Spleen (tissue), 13 donors: ENCODE measurements at places on chromosomes 5 and 9. TPM values are rescaled to one million over a fixed set of nuclear protein-coding genes. Genes with fewer than 3 reads are reported as not detected.

DNA sequence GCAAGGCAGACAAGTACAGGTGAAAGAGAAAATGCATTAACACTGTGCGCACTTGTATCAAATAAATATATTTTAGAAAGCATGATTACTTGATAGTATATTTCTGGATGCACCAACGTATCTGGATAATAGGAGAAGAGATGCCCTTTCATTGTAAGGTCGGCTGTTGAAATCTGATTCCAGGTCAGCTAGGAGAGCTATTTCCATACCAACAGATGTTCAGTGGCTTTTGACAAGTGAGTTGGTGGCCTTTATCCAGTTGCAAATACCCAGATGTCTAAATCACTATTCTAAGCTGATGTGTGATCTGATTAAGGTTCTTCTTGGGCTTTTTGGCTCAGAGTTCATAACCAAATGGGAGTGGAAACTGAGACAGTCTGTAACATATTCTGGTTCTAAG is 128.2 kb upstream of the TBCA start:
- DNase-seq, result no peak

Gene PLAC8L1
- total RNA-seq, result 1.0 TPM

- no peak for DNase-seq
Observed at GRCh38 chr5:35820735-35821134, 36.0 kb upstream of the IL7R start.

GRCh38 chr5:28648108-28648507 is 1609.7 kb upstream of the CDH9 start:
- DNase-seq, result no peak

- DNase-seq, result no peak
Observed at GRCh38 chr9:35658968-35659220, 802 bp downstream of the CCDC107 start.
